Kidney capillary endothelial cell (primary cell): ENCODE measurements at places on chromosomes 16 and 17.

- DNase-seq, result no peak
These were observed 184.9 kb downstream of the RBFOX1 start for GRCh38 chr16:7517496-7517895.

GRCh38 chr16:62253966-62254365 is 217.7 kb upstream of the CDH8 start:
- no peak for DNase-seq

DNA sequence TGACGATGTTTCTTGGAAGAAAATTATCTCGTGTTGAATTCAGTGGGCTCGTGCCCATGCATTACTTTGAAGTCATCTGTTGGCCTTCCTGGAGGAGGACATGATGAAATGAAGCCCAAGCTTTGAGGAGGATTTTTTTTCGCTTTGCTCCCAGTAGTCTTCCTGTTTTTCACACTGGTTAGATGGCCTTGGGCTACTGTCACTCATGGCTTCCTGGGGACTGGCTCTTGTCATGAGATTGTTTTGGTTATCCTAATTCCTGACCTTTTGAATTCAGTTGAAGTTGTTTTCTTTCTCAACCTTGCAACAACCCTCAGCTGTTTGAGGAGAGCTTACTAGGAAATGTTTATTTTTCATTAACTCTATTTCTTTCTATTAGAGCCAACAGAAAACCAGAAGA is 430.7 kb downstream of the HS3ST3B1 start:
- DNase-seq, result no peak

GRCh38 chr16:27526180-27526579 is 23.5 kb downstream of the GTF3C1 start:
- no peak for DNase-seq

- peak; percentile 82 for DNase-seq
These were observed 1.1 kb downstream of the KATNB1 start for GRCh38 chr16:57736419-57737351.

DNA sequence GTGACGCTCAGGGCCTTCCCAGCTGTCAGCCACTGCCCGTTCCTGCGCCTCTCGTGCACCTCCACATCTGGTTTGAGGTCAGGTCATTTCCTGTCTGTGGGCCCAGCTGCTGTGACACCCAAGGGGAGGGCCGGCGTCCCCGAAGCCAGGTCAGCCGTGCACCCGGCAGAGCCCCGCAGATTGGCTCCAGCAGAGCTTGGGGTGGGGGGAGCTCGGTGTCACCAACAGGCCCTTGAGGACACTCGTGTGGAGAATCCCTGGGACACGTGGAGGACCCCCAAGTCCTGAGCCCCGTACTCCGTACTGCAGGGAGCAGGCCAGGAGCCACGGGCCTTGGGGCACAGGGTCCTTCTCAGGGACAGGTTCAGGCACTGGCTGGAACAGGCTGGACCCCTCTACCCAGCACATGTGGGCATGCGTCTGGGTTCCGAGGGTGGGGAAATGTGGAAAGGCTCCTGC is 4.8 kb downstream of the SPATA2L start:
- no peak for DNase-seq

GRCh38 chr16:67298277-67298676 is 18.9 kb downstream of the PLEKHG4 start:
- DNase-seq, result no peak

GRCh38 chr16:58155839-58156238 is 26.7 kb upstream of the CFAP20 start:
- no peak for DNase-seq

GRCh38 chr16:7330709-7331108 is 1.9 kb upstream of the RBFOX1 start:
- DNase-seq, result no peak

DNA sequence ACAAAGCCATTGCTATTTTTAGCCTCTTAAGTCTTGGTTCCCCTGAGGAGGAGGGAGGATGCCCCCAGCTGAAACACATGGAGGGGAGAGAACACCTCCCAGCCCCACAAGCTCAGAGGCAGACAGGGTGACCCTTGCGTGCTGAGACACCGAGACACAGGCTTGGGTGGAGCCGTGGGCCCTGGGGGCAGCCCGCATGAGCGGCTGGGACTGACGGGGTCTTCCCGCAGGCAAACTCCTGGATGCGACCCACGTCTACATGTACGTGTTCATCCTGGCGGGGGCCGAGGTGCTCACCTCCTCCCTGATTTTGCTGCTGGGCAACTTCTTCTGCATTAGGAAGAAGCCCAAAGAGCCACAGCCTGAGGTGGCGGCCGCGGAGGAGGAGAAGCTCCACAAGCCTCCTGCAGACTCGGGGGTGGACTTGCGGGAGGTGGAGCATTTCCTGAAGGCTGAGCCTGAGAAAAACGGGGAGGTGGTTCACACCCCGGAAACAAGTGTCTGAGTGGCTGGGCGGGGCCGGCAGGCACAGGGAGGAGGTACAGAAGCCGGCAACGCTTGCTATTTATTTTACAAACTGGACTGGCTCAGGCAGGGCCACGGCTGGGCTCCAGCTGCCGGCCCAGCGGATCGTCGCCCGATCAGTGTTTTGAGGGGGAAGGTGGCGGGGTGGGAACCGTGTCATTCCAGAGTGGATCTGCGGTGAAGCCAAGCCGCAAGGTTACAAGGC is 9.8 kb downstream of the SLC16A3 start:
- DNase-seq, result no peak

DNA sequence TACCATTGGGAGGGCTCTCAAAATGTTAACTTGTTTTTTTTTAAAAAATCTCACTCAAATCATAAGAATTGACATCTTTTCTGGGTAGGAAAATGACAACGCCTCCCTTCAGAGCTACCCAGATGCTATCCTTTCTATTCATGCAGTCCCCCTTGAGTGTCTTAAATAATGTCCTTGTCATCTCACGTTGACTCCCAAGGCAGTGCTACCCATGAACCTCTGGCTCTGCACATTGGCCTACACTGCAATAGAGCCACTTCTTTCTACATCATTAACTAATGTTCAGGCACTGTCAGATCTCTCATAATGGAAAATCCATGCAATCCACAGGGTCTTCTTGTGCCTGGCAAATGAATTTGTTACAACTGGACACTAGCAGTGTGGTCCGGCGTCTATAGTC is 569.8 kb upstream of the ZFHX3 start:
- DNase-seq, result no peak

DNA sequence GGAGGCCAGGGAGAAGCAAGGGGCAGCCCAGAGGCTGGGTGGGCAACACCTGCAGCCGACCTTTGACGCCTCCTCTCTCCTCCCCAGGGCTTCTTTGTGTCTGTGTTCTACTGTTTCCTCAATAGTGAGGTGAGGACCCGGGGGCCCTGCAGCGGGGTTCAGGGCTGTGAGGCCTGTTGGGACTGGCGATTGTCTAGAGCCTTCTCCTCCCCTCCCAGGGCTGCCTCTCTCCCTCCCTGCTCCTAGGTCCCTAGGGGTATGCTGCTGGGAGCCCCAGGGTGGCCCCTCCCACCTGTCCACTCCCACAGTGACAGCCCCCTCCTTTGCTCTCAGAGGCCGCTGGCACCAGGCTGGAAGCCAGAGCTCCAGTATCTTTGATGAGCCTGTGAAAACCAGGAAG is 10.8 kb upstream of the SPPL2C start:
- DNase-seq, result no peak

DNA sequence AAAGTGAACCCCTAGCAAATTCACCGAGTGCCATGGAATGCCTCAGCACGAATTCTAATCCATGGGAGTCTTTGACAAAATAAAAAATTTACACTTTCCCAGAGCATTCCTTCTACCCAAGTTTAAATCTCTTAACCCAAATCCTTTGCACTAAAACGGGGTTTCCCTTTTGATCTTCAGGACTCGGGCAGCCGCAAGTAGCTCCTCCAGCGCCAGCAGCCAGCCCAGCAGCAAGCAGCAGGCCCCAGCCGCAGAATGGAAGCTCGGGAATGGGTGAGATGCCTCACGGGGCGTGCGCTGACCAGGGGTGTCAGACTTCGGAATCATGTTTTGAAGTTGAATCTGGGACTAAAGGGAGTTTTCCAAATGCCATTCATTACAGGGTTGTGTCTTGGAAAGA is 42.4 kb downstream of the RPA1 start:
- no peak for DNase-seq

- DNase-seq, result no peak
These were observed 305.2 kb downstream of the SEC14L1 start for GRCh38 chr17:77445760-77446532.

DNA sequence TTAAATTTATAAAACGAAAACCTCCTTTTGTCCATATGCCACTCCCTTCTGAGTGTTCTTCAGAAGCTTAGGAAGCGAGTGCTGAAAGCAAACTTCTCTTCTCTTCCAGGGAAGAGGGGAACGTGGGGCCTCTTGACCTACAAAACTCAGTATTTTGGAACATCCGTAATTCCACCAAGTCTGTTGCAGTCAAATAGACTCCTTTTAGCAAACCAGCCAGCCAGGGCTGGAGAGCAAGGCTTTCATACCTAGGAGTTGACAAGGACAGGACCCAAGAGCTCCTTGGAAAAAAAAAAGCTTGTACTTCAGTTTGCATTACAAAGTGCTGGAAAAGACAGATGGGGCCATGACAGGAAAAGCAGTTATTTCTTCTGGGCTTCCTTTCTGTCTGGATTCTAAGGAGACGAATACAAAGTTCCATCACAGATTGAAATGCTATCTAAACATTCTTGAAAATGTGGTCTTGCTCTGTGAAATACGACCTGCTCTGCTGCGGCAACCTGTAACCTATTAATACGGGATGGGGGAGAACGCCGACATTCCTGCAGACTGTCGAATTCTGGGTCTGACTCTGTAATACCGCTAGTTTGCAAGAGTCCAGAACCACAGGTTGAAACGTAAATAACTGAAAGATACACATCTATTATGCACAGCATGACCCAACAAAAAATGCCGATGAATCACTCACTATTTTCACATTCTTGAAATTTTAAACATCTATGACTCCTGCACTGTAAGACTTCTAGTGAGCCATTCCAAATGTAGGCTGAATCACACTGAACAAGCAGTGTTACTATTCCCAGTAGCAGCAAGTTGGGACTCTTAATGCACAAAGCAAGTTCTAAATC is 20.6 kb downstream of the VPS53 start:
- DNase-seq, result peak; percentile 86

GRCh38 chr16:57091975-57092785 is at the start of gene CPNE2:
Gene CPNE2, plus strand, starts transcription at chr16:57092583. Its CDS starts 18,160 bp downstream, at chr16:57110743.
- peak; percentile 28 for DNase-seq

- no peak for DNase-seq
These were observed 357.6 kb upstream of the C16orf82 start for GRCh38 chr16:26709175-26709574.

GRCh38 chr17:83084621-83085056 is 5.2 kb downstream of the METRNL start:
- no peak for DNase-seq

- no peak for DNase-seq
These were observed 49.3 kb upstream of the USP7 start for GRCh38 chr16:9012848-9013507.

DNA sequence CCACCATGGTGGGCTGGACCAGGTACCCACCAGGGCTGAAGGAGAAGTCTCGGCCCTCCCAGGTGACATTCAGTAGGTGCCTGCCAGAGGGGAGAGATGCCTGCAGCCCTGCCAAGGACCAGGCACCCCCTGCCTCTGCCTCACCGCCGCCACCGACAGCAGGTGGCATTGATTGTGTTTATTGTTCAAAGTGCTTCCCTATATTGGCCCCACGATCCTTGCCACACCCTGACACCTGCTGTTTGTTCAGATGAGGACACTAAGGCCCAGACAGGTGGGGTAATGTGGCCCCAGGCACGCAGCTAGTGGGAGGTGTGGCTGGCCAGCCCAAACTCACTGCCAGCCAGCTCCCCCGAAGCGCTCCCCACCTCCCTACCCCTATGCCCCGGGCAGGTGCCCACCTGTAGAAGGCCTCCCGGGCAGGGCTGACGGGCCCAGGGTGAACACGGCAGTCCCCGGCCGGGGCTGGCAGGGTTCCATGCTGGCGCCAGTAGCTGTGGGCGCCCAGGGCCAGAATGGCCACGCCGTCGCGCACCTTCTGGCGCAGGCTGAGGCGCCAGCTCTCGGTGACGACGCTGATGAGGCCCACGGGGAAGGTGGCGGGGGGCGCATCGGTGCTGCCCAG is 8.0 kb downstream of the GRIN2C start:
- no peak for DNase-seq

- DNase-seq, result no peak
These were observed 103.4 kb downstream of the ZNF778 start for GRCh38 chr16:89320782-89321501.

- DNase-seq, result no peak
These were observed 118.9 kb upstream of the IRX3 start for GRCh38 chr16:54405478-54405877.

GRCh38 chr16:5448798-5449197 is 351.2 kb upstream of the EEF2KMT start:
- no peak for DNase-seq

GRCh38 chr17:59151006-59151405 is 4.0 kb downstream of the SKA2 start:
- no peak for DNase-seq

GRCh38 chr16:88650749-88651275 is at the start of gene CYBA:
Gene CYBA, minus strand, starts transcription at chr16:88651053. Its CDS starts 40 bp downstream, at chr16:88651013.
- DNase-seq, result no peak

DNA sequence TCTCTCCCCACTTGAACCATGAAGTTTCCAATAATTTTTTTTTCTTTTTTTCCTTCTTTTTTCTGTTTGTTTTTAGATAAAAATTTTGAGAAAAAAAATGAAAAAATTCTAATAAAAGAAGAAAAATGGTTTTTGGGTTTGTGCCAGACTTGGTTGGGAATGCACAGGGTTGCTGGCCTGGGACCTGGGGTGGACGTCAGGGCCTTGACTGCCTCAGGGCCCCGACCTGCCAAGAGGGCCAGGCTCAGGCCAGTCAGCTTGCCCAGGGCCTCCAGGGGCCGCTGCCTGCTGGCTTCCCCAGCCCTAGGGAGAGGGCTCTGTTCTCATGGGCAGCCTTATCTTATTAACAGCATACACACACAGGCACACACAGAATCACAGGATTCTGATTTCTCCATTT is 6.5 kb downstream of the TBX6 start:
- no peak for DNase-seq

DNA sequence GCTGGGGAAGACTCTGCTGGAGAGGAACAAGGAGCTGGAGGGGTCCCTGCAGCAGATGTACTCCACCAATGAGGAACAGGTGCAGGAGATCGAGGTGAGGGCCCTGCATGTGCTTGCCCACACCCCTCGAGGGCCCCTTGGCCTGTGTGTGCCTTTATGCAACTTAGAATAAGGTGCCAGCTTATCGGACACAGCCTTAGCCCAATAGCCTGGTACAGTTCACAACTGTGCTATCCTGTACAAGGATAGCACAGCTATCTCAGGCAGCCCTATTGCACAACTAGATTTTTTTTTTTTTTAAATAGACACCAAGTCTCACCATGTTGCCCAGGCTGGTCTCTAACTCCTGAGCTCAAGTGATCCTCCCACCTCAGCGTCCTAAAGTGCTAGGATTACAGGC is 12.1 kb downstream of the CDR2L start:
- DNase-seq, result no peak

DNA sequence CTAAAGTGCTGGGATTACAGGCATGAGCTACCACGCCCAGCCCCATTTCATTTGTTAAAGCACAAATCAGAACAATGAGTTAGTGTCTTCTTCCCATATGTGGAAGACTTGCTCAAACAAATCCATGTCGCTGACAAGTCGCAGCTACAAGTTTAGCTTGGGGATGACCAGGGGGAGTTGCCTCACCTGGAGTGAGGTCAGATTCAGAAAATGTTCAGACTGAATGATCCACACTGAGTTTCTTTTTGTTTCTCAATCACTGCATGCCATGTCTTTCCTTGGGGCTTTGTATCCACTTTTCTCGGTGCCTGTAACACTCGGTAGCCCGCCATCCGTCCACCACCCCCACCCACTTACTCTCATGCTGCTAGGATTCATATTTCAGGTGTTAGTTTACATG is 437.3 kb upstream of the DYNLRB2 start:
- no peak for DNase-seq

- DNase-seq, result no peak
These were observed 315.5 kb upstream of the CDH5 start for GRCh38 chr16:66050991-66051390.
